ENCODE measurements at places on chromosomes 5 and 9.

DNA sequence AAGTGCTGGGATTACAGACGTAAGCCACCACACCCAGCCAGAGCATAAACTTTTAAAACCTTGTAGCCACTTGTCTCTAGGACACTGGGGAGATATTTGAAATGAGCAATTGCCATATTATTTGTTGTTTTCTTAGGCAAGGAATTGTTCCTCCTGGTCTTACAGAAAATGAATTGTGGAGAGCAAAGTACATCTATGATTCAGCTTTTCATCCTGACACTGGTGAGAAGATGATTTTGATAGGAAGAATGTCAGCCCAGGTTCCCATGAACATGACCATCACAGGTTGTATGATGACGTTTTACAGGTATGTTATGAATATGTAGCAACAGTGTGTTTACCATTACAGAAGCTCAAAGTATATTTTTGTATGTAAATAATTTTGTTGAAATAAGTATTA lies 30.5 kb downstream of the SFXN1 start:
- DNase-seq: no peak

- DNase-seq: no peak
Observed at GRCh38 chr9:95047452-95048224, 269.9 kb downstream of the FANCC start.

DNA sequence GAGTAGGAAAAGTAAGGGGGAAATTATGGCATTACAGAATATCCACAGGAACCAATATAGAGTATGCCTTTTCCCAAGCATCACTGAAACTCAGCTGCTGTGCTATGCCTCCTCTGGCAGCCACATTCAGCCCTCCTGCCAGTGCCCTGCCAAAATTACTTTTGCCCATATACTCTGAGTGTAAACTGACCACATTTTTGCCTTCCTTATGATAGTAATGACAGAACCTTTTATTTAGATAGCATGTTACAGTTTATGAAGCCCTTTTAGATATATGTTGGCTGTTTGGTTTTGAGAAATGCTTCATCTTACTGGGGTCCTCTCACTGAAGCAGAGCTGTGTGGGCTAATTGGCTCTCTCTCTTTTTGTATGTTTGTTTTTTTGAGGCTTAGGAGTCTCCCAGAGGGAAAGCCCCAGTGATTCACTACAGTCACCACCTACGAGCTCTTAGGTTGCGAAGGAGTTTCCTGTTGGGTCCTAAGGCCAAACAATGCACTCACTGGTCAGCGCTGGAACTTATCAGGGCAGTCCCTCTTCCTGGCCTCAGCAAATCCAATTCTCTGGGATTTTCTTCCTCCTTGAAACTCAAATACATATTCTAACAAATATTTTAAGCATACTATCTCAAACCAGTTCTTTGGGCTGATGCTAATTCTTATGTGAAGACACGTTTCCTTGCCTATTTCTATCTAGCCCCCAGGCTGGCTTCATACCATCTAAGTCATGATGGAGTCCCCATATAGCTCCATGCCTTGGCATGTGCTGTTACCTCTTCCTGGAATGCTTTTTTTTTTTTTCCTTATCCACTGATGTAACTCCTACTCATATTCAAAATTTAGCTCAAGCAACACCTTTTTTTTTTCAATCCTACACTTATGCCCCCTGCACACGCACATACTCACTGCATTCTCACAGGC lies 3.7 kb downstream of the PHF24 start:
- no peak for DNase-seq

GRCh38 chr9:97406620-97407177 lies 5.2 kb upstream of the TDRD7 start:
- DNase-seq: no peak

DNA sequence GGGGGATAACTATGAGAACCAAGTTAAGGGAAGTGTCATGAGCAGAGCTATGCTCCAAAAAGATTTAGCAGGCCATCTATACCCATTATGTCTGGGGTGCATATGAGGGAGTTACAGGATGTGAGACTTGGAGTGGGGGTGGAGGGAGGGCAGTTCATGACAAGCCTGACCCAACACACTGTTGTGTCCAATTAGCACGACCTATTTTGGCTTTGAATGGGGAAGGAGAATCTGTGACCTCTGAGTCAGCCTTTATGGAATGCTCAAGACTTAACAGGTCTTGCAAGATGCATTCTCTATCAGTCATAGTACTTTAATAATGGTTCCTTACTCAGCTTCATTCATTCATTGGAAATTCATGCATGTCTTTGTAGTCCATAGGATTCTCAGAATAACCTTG lies 71.7 kb downstream of the GRIA1 start:
- DNase-seq: no peak

DNA sequence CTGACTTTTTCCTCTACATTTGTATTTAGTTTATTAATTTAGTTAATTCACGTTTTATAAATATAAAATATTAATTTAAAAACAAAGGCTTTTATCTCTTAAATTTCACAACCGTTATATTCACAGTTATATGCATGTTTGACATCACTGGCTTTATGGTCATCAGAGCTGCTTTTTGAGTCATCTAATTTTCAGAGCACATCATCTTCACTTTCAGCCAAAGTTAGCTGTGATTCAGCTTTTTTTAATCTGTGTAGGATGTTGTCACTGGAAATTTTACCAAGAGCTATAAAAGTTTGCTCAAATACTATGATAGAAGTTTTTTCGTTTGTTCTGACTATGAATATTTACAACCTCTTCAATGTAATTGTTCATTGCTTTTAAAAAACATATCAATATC lies 12.4 kb downstream of the CDC37L1 start:
- no peak for DNase-seq

DNA sequence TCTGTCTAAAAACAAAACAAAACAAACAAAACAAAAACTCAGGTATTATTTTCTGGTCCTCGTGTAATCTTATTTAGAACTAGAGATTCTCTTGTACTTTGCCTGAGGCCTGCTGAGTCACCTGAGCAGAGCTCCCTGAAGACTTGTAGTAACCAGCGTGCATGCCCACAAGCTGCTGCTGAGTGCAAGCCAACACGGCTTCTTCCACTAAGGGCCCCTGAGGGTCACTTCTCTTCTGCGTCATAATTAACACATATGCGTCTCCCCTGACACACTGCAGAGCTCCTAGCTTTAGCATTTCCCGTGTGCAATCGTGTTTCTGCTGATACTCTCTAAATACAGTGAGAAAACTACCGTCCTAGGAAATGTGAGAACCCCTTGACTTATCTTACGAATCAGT lies 10.9 kb upstream of the NDFIP1 start:
- no peak for DNase-seq

- no peak for DNase-seq
Observed at GRCh38 chr9:81573415-81574321, 115.7 kb downstream of the TLE1 start.

- no peak for DNase-seq
Observed at GRCh38 chr9:5445886-5446285, 4.5 kb upstream of the CD274 start.

- no peak for DNase-seq
Observed at GRCh38 chr9:136563646-136564325, 17.9 kb upstream of the NOTCH1 start.

- DNase-seq: no peak
Observed at GRCh38 chr5:149355688-149356087, 2.2 kb upstream of the PCYOX1L start.

- no peak for DNase-seq
Observed at GRCh38 chr5:73780302-73781080, 154.5 kb downstream of the ARHGEF28 start.

- DNase-seq: no peak
Observed at GRCh38 chr5:173785400-173785799, 102.7 kb upstream of the CPEB4 start.

GRCh38 chr9:87643778-87644570 lies 81.9 kb upstream of the CTSL start:
- no peak for DNase-seq

- DNase-seq: no peak
Observed at GRCh38 chr5:137791387-137791786, 37.2 kb upstream of the HNRNPA0 start.

- DNase-seq: no peak
Observed at GRCh38 chr5:60177596-60177995, 284.1 kb upstream of the PDE4D start.

GRCh38 chr9:121358751-121359150 lies 11.3 kb downstream of the STOM start:
- no peak for DNase-seq

DNA sequence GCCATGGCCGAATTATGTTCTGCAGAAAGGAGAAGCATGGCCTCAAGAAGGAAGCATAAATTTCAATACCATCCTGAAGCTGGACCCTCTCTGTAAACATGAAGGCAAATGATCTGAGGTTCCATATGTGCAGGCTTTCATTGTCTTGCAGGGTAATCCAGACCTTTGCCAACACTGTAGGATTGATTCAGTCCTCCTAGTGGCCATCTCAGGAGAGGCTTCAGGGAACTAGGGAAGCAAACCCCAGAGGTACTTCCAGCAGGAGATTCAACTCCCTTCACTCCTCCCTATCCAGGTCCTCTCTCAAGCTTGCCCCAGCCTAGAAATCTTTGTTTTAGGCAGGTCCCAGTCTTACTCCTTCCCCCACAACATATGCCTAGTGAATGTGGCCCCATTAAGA lies 99.3 kb upstream of the HCN1 start:
- DNase-seq: no peak

DNA sequence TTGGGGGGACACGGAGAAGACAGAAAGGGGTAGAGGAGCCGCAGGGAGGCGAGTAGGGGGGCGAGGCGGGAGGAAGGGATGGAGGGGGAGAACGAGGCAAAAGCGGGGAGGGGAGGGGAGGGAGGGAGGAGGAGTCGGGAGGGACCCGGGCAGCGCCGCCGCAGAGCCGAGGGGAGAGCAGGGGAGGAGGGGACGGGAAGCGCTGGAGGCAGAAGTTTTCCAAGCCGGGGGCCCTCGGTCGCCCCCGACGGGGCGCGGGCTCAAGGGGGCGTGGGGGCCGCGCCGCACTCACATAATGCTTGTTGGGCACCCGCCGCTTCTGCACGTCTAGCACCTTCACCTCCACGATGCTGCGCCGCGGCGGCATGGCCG lies 353 bp downstream of the SH3PXD2B start:
- DNase-seq: no peak

GRCh38 chr9:130191068-130191748 lies 19.0 kb downstream of the NCS1 start:
- no peak for DNase-seq

- no peak for DNase-seq
Observed at GRCh38 chr5:164319161-164319560, 813.7 kb downstream of the MAT2B start.

DNA sequence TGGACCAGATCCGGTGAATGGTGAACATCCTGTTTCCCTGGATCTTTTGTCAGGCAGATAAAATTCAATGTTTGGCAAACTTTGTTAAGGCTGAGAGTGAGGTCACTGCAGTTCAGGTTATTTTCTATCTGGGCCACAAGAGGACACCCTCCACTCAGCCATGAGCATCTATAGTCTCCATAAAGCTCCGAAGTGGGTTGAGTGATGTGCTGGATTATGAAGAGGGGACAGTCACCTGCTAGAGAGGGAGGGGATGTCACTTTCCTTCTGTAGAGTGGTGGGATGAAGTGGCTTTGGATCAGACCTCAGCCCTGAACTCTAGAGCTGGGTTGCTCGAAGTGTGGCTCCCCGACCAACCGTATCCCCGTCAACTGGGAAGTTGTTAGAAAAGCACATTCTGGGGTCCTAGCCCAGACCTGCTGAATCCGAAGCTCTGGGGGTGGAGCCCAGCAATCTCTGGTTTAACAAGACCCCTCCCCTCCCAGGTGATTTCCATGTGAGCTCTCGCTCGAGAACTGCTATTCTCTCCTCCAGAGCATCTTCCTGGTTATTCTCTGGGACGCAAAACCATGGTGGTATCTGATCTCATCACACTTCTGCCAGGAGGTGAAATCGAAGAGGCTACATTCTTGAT lies 31.8 kb upstream of the FGF1 start:
- DNase-seq: no peak

DNA sequence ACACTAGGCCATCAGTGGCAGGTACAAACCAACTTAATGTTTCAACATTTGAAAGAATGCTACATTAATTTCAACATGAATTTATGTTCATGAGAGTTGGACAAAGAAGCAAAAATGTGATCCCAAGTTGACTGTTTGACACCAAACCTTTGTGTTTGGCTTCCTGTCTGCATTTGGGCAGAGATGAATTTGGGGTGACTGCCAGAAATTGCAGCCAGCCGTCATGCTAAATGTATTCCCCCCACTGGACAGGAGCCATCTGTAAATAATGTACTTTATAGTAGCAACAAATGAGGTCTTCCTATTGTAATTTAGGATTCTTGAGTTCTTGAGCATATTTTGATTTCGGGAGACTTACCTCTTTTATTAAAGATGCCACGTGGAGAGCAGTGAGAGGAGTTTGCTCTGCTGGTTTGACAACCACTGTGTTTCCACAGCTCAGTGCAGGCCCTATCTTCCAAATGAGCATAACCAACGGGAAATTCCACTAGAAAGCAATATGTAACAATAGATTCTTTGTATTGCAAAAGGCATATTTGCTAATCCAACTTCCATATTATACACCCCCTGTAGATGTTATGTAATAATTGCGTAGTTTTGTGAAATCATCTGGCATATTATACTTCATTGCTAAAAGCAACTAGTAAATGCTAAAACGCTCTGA lies 27.6 kb downstream of the ALDH1A1 start:
- DNase-seq: no peak

GRCh38 chr9:109166171-109166770 lies 778 bp downstream of the FRRS1L start:
- no peak for DNase-seq

DNA sequence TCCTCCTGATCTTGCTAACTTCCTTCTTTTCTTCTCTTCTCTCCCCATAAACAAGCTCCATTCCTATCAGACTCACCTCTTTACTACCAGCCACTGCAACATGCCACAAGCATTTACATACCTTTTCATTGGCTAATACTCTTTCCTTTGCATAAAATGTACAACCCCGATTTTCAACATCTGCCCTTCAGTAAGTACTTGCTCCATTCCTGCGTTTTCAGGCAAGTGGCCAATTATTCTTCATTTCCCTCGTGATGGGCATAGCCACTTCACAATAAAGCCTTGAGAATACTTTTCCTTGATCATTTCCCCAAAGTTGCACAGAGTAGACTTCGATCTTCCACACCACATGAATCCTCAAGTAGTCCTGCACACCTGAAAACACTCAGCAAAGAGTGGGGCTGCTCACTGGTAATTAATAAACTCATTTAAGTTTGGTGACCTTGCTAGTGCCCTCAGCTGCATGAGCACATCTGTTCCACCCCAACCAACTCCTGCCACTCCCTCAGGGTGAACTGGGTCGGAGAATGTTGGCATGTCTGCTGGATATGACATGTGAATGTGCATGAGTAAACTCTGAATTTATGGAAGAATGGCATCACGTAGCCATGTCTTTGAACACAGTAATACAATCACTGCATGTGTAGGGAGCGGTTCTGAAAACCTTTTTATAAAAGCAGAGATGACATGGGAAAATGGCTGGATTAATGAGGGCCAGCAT lies 535.8 kb downstream of the SEMA5A start:
- DNase-seq: no peak

DNA sequence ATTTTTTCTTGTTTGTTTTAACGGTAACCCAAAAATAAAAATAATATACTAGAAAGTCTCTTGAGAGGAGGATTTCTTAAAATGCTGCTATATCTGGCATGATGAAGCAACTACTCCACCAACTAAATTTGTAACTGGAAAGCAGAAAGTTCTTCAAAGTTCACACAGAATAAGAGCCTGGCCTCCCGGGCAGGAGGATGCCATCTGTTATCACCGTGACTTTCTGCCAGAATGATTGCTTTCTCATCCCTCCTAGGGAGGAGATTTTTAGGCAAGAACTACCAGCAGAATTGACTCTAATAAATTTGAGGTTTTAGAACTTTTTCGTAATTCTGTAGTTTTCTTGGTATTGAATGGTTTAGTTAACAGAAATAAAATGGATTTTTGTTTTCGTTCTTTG lies 464.6 kb upstream of the ACTBL2 start:
- peak; percentile 34 for DNase-seq

- peak; percentile 14 for DNase-seq
Observed at GRCh38 chr9:17802249-17802857, 223.5 kb downstream of the SH3GL2 start.
